NCI-H774 (cell line): ENCODE measurements at places on chromosomes 3 and 15.

GRCh38 chr15:78991476-78991875 lies 46.6 kb upstream of the CTSH start:
- no peak for DNase-seq

- no peak for DNase-seq
Observed at GRCh38 chr3:71069797-71070196, 513.7 kb downstream of the FOXP1 start.

- DNase-seq, result no peak
Observed at GRCh38 chr15:48896869-48897814, 19.2 kb downstream of the EID1 start.

DNA sequence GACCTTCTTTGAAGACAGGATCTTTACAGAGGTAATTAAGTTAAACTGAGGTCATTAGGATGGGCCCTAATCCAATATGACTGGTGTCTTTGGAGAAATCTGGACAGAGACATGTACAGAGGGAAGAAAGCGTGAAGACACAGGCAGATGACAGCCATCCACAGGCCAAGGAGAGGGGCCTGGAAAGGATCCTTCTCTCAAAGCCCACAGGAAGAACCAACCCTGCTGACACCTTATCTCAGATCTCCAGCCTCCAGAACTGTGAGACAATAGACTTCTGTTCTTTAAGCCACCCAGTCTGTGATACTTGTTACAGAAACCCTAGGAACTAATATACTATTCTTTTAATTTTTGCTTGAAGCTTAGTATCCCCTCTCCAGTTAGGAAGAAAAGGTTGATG lies 74.2 kb downstream of the WDR76 start:
- no peak for DNase-seq

DNA sequence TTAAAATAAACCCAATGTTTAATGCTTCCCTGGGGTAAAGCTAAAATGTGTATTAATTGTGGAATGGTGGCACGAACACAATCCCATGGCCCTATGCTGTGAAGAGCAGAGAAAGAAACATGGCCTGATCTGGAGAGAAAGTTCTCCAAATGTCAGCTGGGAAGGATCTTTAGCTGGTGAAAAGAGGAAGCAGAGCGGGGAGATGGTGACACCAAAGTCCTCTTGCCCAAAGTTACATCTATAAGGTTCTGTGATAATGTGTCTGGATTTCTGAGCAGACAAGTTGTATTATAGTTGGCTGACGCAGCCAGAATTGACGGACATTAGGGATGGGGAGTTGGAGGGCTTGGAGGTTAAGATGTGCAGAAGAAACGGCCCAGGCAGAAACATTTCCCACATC lies 196.2 kb downstream of the CHST2 start:
- DNase-seq, result no peak

- DNase-seq, result no peak
Observed at GRCh38 chr3:127411083-127411727, 123.4 kb upstream of the PRR20G start.

- DNase-seq, result no peak
Observed at GRCh38 chr15:33206366-33206765, 11.9 kb upstream of the FMN1 start.

GRCh38 chr3:121803771-121804320 lies 31.0 kb downstream of the IQCB1 start:
- DNase-seq, result no peak

DNA sequence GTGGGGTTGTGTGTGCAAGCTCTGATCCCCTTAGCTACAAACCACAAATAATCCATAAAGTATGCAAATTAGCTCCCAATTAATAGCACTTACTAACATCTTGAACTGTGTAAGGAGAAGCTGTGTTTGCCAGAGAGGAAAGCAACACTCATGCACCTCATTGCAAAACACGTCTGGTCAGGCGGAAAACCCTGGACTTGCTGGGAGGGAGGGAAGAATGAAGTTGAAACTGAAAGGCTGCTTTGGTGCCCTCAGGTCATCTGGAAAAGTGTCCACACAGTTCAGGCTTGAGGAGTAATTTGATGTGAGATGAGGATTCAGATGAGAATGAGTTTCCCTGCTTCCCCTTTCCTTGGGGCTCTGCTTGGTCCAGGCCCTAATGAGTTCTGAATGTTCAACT lies 185.5 kb upstream of the ANKRD28 start:
- no peak for DNase-seq

DNA sequence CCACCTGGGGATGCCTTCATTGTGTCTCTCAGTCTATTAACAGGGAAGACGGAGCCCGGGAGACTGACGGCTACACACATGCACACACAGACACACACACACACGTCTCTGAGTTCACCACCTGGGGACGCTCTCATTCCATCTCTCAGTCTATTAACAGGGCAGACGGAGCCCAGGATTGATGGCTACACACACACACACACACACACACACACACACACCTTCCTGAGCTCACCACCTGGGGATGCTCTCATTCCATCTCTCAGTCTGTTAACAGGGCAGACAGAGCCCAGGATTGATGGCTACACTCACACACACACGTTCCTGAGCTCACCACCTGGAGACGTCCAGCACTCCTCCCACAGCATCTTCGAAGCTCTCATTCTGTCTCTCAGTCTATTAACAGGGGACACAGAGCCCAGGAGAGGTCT lies 143.9 kb downstream of the OR4M2 start:
- DNase-seq, result no peak

DNA sequence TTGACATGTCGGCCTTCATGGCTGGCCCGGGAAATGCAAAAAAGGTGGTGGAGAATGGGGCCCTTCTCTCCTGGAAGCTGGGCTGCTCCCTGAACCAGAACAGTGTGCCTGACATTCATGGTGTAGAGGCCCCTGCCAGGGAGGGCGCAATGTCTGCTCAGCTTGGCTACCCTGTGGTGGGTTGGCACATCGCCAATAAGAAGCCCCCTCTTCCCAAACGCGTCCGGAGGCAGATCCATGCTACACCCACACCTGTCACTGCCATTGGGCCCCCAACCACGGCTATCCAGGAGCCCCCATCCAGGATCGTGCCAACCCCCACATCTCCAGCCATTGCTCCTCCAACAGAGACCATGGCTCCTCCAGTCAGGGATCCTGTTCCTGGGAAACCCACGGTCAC lies 23.1 kb upstream of the BSN start:
- DNase-seq, result no peak

GRCh38 chr3:169137943-169138342 lies 525.6 kb downstream of the MECOM start:
- no peak for DNase-seq

DNA sequence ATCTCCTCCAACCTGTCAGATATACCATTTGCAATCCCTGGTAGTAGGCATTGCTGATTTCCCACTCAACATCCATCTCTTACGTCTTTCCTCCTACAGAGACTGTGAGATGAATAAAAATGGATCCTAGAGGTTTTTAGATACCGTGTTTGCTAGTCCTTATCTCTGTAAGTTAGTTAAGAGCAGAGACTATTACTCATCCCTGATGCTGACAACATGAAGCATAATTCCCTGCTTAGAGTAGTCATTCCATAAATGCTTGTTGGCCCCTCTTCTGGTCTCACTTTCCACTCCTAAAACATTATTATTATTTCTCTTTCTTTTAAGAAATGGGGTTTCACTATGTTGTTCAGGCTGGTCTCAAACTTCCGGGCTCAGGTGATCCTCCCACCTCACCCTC lies 136.2 kb downstream of the RTP4 start:
- DNase-seq, result no peak

- no peak for DNase-seq
Observed at GRCh38 chr3:137348936-137349335, 391.2 kb downstream of the IL20RB start.

DNA sequence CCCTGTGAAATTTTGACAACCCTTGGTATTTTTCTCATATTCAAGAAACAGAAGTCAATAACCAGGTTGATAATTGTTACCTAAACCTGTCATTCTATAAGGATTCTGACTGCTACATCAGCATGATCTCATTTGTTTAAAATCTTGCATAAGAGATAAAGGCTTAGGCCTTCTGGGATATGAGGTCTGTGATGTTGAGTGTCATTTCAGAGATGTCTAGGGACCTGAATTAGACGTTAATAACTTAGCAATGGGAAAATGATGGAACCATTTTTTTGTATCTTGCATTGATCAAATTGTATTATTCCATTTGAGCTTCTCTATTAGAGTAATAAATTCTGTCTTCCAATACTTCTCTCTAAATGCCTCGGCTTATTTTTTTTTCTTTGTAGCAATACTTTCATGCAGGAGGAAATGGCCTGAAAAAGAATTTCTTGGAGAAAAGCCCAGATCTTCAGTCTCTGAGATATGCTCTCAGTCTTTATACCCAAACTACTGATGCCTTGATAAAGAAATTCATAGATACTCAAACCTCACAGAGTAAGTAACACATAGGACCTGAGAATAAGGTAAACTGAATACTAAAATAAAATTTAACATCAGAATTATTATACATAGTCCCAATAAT lies 589.3 kb downstream of the UNC13C start:
- DNase-seq, result no peak

DNA sequence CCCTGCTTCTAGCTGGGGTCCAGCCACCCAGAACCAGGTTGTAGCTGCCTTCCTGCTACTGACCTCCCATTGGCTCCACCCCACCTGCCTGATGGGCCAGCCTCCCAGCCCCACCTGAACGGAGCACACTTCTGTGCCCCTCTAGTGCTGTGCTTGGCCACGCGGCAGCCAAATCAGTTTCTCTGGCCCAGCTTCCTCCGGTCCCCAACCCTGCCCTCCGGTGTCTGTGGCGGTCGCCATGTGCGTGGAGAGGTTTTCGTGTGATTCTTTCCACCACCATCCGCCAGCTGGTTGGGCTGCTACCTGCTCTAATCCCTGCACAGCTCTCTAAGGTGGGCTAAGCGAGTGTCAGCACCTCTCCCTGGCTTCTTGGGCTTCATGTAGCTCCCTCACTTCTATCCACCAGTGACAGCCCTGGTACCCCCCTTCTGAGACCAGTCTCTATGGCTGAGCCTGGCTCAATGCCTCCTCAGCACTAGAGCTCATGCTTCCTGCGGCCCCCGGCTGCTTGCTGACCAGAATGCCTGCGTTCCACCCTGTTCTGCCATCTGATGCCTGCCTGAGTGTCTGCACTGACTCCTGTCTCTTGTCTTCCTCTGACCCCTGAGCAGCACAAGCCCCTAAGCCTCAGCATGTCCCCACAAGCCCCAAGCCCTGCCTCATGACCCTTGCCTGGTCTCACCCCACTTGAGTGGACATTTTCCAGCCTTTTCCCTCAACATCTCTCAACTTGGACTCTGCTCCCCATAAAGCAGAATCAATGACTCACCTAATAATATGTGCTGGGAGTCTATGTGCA lies 23.2 kb upstream of the MAGEF1 start:
- no peak for DNase-seq

GRCh38 chr15:67777071-67777470 lies 48.2 kb upstream of the SKOR1 start:
- DNase-seq, result no peak

GRCh38 chr3:16332904-16333426 lies 68.0 kb downstream of the OXNAD1 start:
- DNase-seq, result no peak
